ENCODE measurements at places on chromosomes 7 and 10.

DNA sequence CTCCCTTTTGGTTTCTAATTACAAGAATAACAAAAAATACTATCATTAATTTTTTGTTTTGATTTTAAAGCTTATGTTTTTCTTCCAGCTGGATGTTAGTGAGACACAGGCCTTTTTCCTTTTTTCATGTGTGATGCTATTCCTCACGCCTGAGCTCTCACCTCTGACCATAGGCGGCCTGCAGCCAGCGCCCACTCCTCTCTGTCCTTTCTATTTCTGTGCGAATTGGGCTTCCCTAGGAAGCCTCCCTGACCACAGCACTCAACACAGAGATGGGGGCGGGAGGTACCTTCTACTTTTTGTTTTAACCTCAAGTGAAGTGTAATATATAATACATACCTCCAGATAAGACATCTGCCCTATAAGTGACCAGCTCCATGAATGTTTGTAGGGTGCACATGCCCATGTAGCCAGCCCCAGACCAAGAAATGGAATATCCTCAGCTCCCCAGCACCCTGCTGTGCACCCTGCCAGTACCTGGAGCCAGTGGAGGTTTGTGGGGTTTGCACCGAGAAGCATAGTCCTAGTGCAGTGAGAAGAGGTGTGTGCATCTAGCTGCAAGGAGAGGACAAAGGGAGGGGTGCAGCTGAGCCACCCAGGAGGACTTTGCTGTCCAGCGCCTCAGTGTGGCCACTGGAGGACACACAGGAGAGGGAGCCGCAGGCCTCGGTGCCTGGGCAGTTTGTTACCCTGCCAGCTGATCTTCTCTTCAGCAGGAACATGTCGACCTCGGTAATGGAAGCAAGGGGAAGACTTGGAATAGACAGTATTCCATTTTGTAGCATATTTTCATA is 38.5 kb downstream of the BNIP3 start:
- no peak for DNase-seq

DNA sequence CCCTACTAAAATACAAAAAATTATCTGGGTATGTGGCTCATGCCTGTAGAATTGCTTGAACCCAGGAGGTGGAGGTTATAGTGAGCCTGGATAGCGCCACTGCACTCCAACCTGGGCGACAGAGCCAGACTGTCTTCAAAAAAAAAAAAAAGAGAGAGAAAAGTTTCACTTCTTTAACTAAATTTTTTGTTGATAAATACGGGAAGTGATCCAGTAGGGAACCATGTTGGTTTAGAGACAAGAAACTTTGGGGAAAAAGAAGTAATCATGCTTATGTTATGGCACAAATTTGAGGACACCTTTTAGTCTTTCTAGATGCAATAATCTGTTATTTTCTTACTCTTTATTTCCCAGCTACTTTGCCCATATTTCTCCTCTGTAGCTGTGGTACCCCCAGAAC is 309.7 kb downstream of the TYW1 start:
- DNase-seq = no peak

DNA sequence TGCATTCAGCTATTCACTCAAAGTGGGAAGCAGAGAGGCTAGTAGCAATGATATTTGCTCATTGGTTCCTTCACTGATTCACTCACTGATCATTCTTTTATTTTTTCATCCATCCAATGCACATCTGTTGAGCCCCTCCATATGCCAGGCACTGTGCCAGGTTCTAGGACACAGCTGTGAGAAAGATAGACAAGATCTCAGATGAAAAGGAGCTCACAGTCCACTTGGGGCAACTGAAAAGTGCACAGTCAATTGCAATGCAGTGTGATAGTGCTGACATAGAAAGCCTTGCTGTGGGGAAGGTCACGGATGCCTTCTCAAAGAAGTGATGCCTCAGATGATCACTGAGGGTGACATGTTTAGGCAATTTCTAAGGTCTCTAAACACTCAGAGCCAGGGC is 262.3 kb downstream of the PTEN start:
- no peak for DNase-seq

DNA sequence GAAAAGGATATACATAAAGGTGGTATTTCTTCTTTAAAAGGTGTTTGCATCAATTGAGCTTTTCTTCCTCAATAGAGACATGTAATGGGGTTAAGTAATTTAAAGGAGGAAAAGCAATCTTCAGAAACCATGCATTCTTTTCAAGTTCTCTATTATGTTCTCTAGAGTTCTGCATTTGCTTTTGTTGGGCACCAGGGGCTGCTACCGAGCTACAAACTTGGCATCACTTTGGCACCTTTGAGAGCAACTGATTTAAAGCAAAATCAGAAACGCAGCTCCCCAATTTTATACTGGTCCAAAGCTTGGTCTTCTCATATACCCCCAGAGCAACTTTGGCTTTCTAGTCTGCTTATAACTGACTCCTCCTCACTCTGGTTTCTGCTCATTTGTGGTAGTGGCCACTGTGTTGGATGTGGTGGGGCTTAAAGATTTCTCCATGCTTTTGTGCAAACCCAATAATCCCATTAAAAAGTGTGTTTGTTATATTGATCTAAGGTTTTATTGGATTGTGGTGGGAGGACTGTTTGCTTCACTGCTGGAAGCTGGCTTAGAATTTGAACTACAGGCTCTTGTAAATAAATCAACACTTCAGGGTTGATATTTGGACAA is 712.1 kb downstream of the PHTF2 start:
- DNase-seq = peak; percentile 40

DNA sequence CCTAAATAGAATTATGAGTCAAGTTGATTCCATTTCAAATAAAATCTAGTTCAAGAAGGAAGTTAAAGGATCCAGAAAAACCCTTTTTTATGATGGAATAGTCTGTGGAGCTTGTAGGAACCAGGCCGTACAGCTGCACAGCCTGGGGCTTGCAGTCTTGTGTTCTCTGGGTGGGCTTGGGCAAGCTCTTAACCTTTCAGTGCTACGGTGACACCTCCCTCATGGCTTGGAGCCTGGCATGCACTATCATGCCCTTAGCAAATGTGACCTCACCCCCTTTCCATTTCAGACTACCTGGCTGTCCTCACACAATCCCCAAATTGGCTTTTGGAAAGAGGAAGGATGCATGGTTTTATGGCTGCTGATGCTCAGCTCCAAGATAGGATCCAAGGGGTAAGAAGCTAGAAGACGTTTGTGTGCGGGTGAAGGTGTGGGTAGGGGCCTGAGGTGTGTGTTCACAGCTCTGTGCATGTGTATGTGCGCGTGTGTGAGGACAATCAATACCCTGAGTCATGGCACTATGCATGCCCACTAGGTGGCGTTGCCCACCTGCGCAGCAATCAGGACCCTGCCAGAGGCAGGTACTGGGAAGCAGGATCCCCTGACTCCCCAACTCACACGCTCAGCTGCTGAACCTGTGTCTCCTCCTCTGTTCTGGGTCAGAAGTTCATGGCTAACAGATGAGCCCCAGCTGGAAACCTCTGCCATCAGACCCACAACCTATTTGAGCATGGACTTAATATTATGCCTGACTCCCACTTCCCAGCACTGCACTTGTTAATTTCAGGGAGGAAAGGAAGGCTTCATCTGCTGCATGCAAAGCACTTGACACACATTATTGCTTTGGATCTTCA is 113.4 kb downstream of the PTPN20 start:
- DNase-seq = peak; percentile 81

DNA sequence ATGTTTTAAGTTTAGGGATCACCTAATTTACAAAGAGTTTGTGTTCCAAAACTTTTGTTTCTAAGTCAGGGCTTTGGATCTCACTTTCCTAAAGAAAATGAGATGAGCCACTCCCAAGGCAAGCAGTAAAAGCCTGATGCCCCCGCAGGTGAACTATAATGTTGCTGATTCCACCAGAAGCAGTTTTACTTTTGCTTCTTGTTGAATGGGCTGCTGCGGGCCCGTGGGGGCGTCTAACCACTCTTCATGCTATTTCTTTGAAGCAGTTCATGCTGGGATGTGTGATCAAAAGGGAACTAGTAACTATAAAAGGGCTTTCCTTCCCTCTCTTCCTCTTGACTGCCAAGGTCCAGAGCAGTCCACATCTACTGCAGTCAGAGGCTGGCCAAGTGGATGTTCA is 118.7 kb upstream of the NEBL start:
- no peak for DNase-seq

DNA sequence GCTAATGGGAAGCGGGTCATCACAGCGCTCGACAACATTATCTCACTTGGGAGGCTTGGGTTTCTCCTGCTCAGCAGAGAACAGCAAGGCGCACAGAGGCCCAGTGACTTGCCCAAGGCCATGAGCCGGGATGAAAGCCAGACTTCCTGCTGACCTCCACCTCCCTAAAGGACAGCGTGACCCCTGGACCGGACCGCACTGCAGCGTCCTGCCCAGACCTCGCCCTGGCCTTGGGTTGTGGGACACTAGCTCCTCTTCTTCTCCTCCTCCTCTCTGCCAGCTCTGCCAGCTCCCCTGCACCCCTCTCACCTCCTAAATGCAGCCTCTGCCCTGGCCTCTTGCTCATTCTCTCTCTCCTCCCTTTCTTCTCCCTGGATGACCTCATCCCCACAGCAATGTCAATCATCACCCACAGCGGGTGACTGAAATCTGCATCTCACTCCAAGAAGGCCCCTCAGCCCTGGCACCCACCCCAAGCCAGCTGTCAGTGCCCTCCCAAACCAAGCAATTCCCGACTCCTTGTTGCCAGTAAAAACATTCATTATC is 19.4 kb downstream of the SPOCK2 start:
- peak; percentile 63 for DNase-seq

- DNase-seq = peak; percentile 93
Measured at GRCh38 chr10:1420661-1421362, 316.5 kb downstream of the ADARB2 start.

DNA sequence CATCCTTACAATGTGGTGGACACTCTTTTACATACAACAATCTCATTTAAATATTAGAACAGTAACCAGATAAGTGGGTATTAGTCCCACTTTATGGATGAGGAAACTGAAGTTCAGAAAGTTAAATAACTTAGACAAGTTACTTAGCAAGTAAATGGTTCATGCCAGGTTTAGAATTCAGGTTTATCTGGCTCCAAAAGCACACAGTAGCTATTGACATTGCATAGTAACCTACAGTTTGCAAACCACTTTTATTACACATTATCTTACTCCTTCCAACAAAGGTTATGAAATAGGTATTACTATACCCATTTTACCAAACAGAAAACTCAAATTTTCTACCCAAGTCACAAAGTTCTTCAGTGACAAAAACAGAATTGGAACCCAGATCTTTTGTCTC is 19.7 kb upstream of the NKX2-3 start:
- DNase-seq = no peak

- no peak for DNase-seq
Measured at GRCh38 chr7:22375359-22376048, 18.6 kb upstream of the RAPGEF5 start.

GRCh38 chr7:80842022-80842790 is 76.6 kb downstream of the SEMA3C start:
- no peak for DNase-seq

- no peak for DNase-seq
Measured at GRCh38 chr7:151550656-151551286, 31.1 kb upstream of the RHEB start.

All from retina (tissue), 1 donor.